A172 (cell line): ENCODE measurements at places on chromosomes 16 and 17.
A peak's percentile ranks its signal among the peaks of the same experiment; 100 is the strongest.

- no peak for DNase-seq
Observed at GRCh38 chr17:28523876-28524275, 17.7 kb downstream of the FOXN1 start.

DNA sequence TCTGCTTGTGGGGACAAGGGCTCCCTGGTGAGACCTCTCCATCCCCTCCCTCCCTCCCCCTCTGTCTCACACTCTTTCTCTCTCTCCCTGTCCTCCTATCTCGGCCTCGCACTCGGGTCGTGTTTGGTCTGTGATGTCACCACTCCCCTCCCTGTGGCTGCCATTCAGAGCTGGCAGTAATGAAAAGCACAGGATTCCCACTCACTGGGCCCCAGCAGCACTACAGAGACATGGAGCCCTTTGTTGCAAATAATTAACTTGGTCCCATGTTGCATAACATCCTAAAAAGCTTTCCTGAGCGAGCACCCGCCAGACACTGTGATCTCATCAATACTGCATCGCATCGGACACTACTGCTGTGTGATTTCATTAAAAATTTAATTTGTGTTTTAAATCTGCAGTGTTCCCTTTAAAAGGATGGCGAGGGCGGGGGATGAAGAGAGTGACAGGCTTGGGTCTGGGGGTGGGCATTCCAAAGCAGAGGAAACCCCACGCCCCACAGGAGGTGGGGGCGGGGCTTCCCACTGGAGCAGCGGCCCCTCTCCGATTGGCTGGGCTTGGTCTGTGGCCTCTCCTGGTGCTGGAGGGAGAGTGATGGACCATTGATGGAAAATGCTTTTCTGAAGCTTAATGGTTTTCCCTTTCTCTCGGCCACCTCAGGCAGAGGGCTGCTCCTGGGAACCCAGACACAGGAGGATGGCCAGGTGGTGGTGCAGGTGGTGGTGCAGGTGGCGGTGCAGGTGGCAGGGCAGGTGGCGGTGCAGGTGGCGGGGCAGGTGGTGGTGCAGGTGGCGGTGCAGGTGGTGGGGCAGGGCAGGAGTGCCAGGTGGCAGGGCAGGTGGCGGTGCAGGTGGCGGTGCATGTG, 15.3 kb upstream of the NPTX1 start:
- DNase-seq, result no peak

DNA sequence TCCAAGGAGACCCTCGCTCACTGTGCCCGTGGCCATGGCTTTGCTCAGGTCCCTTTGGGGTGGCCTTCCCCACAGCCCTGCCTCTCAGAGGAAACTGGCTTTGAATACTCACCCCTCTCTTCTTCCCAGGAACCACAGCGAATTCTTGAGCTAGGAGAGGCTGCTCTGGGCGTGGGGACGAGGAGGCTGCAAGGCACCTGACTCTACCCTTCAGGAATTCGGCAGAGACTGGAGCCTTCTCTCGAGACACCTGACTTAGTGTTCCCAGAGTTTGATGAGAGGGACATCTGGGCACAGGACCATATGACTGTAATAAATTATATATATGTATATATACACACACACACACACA, 6.2 kb downstream of the LLGL2 start:
- peak; percentile 66 for DNase-seq

DNA sequence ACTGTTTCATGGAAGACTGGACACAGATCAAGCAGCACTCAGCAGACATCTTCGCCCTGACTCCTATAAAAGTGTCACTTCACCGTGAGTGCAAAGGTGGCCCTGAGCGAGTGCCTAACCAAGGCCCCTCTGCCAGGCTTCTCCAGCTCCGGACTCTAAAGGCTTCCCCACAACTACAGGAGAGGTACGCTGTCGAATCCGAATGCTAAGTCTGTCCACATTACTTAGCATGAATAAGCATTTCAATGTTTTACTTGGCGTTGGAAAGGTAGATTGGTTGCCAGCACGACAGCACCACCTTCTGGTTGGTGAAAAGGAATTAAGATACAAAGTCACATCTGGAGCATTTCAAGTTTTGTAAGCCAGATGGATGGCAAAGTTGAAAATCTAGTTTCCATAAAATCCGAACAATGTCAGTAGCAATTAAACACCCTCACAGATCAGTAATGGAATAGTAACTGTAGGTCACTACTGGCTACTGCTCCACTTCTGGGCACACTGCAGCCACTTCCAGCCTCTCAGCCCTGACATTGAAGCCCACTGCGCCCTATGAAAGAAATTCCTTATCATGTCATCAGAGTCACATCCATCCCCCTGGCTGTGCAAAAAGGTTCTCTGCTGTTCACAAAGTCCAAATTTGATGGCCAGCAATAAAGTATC, 100.9 kb downstream of the PARN start:
- DNase-seq, result peak; percentile 86

GRCh38 chr17:57625511-57625910, 119.6 kb downstream of the CCDC182 start:
- DNase-seq, result no peak

GRCh38 chr16:46916980-46917379, 32.8 kb downstream of the GPT2 start:
- DNase-seq, result no peak
